Esophagus squamous epithelium (tissue), 5 donors: ENCODE measurements at places on chromosomes 6 and 20. TPM values are rescaled to one million over a fixed set of nuclear protein-coding genes. Genes with fewer than 3 reads are reported as not detected.

DNA sequence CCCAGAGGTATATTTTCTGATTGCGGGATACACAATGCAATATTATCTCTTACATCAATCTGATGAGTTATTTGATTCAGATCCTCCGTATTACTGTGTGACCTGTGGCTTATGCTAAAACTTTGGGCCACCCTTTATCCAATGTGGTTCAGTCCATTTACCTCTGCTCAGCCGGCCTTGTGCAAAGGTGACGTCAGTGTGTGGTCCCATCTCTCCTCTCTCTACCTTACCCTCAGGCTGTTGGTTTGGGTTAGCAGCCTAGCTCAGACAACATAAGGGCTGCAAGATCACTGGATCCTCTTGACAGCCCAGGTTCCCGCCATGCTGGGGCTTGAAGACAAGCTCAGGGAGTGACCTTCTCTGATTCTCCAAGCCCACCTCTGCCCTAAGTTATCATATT lies 33.0 kb downstream of the SNHG17 start:
- DNase-seq, result no peak
- no peaks in the 10 kb centered on the region for H3K4me1 ChIP-seq
- H3K27me3 ChIP-seq, result no peaks in the 10 kb centered on the region
- H3K27ac ChIP-seq, result no peak overlapping the region
- H3K36me3 ChIP-seq, result no peaks in the 10 kb centered on the region

DNA sequence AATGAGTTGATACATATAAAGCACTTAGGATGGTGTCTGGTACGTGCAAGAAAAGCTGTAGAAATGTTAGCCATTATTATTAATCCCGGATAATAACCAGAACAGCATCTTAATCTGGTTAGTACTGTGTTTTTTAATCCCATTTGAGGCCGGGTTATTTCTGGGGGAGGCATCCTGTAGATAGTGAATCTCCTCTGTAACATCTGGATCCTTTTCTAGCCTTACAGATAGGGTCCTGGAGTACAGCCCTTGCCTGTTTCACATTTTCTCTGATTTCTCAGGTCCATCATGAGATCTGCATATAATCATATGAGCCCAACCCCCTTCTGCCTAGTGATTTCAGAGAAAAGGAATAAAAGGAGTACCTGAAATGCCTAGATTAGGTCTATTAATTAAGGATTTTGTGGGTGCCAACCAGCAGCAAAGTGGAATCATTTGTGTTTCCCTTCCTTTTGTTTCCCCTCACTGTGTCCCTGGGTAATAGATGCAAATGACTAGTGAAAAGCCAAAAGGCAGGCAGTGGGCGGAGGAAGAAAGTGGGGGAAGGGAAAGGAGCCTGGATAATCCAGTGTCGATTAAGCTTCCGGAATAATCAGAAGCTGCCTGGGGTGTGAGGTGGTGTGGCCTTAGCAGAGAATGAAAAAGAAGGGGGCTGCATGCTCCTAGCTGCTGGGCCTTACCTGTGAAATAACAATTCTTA lies 88.9 kb downstream of the SOBP start:
- H3K4me3 ChIP-seq, result no peak overlapping the region
- H3K27me3 ChIP-seq, result no peaks in the 10 kb centered on the region
- no peak for DNase-seq
- H3K4me1 ChIP-seq, result no peaks in the 10 kb centered on the region
- H3K27ac ChIP-seq, result no peak overlapping the region

DNA sequence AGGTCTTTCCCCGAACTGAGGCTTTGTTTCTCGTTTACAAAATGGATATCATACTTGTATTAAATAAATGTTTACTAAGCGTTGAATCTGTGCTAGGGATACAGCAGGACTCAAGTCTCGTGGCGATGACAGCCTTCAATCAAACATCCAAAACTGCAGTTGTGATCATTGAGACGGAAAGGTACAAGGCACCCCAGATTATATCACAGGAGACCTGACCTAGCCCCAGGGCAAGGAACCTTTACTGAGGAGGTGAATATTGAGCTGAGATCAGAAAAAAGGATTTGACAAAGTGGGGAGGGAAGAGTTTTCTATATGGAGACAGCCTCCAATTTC lies 476 bp downstream of the AAR2 start:
- H3K36me3 ChIP-seq, result peaks cover 14% of the 10 kb centered on the region
- H3K27me3 ChIP-seq, result no peaks in the 10 kb centered on the region
- H3K4me1 ChIP-seq, result peaks cover 21% of the 10 kb centered on the region
- peak overlapping the region; percentile 70 for H3K4me3 ChIP-seq

- no peak overlapping the region for H3K4me3 ChIP-seq
- no peaks in the 10 kb centered on the region for H3K36me3 ChIP-seq
- no peaks in the 10 kb centered on the region for H3K4me1 ChIP-seq
- no peaks in the 10 kb centered on the region for H3K27me3 ChIP-seq
Observed at GRCh38 chr20:13037727-13038126, 29.0 kb downstream of the SPTLC3 start.

- no peaks in the 10 kb centered on the region for H3K36me3 ChIP-seq
- no peak overlapping the region for H3K4me3 ChIP-seq
- H3K27ac ChIP-seq, result no peak overlapping the region
- H3K27me3 ChIP-seq, result no peaks in the 10 kb centered on the region
- DNase-seq, result no peak
- H3K4me1 ChIP-seq, result no peaks in the 10 kb centered on the region
Observed at GRCh38 chr6:133740218-133740617, 148.7 kb upstream of the TCF21 start.

- H3K27ac ChIP-seq, result no peak overlapping the region
- peaks cover 98% of the 10 kb centered on the region for H3K4me1 ChIP-seq
- H3K4me3 ChIP-seq, result no peak overlapping the region
- DNase-seq, result no peak
- peaks cover 4% of the 10 kb centered on the region for H3K36me3 ChIP-seq
Observed at GRCh38 chr20:62917720-62918119, 8.6 kb downstream of the DIDO1 start.

- H3K27me3 ChIP-seq, result no peaks in the 10 kb centered on the region
- peaks cover 39% of the 10 kb centered on the region for H3K4me1 ChIP-seq
- no peak overlapping the region for H3K4me3 ChIP-seq
- no peak for DNase-seq
- no peaks in the 10 kb centered on the region for H3K36me3 ChIP-seq
- H3K27ac ChIP-seq, result no peak overlapping the region
Observed at GRCh38 chr20:36045373-36045714, 77.0 kb downstream of the CNBD2 start.

- no peak overlapping the region for H3K4me3 ChIP-seq
- DNase-seq, result no peak
- no peaks in the 10 kb centered on the region for H3K27me3 ChIP-seq
- H3K4me1 ChIP-seq, result no peaks in the 10 kb centered on the region
Observed at GRCh38 chr6:8562125-8562524, 126.8 kb upstream of the SLC35B3 start.

DNA sequence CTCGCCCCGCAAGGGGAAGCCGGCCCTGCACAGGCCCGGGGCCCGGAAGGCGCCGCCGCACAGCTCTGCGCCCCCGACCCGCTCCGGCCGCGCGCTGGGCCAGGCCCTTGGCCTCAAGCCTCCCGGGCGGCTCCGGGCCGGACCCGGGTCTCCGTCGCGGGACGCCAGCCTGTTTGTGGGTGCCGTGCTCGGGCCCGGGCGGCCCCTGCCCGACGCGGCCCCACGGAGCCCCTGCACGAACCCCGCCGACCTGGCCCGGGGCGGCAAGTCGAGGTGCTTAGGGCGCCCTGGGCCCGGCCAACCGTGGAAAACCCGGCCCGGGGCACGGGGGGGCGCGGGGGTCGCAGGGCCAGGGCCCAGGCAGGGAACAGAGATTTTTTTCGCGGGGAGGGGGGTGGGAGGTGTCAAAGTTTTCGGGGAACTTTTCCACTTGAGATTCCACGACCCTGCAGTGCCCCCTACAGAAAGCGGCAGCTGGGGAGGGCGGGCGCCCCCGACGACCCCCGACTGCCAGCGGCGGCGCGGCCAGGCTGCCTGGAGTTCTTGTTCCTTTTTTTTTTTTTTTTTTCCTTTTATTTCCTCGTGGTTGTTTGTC lies 805 bp upstream of the STX16 start:
- no peak for DNase-seq
- H3K4me1 ChIP-seq, result peaks cover 76% of the 10 kb centered on the region
- peak overlapping the region; percentile 86 for H3K4me3 ChIP-seq
- no peaks in the 10 kb centered on the region for H3K27me3 ChIP-seq
- H3K36me3 ChIP-seq, result no peaks in the 10 kb centered on the region

DNA sequence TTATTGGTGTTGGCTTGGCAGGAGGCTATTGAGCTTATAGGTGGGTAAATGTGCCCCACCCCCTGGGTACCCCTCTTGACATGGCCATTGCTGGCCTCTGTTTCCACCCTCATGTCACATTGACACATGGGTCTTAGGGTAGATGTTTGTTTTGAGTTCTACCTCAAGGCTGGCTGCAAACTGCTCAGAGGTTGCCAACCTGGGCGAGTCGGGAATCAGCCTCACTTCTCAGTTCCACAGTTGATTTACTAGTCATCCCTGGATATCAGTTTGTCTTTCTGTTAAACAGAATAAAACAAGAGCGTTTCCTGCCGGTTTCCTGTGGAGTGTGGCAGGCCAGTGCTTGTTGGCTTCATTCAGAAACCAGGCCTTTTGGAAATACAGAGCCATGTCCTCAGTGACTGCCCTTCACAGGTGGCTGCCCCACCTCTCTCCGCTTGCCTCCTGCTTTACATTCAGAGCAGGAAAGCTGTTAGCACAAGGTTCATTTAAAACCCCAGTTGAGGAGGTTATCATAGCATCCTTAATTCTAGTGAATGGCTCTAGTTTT lies 105.6 kb downstream of the TCP11 start:
- H3K27ac ChIP-seq, result peak overlapping the region; percentile 80
- H3K4me1 ChIP-seq, result peaks cover 65% of the 10 kb centered on the region
- H3K27me3 ChIP-seq, result no peaks in the 10 kb centered on the region
- H3K36me3 ChIP-seq, result no peaks in the 10 kb centered on the region

DNA sequence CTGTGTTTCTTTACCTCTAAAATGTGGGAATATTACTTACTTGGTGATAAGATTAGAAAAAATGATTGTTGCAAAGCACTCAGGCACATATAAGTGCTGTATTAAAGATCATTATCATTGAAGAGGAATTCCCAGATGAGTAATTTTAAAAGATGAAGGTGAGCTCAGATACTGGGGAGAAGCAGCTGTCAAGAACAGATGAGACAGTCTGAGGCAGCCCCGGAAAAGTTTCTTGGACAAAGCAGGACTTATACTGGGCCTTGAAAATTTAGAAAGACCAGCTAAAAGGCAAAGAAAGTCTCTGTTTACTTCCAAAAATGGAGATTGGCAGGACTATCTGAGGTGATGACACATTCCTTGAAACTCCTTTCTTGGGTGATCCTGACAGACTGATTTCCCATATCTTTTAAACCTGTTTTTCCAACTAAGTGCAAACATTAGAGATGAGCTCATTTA lies 93.8 kb upstream of the MARCKS start:
- H3K36me3 ChIP-seq, result no peaks in the 10 kb centered on the region
- H3K4me1 ChIP-seq, result peaks cover 11% of the 10 kb centered on the region
- no peaks in the 10 kb centered on the region for H3K27me3 ChIP-seq
- no peak for DNase-seq
- H3K27ac ChIP-seq, result peak overlapping the region; percentile 58

GRCh38 chr20:34708621-34709043 lies 4.5 kb downstream of the TP53INP2 start:
- no peaks in the 10 kb centered on the region for H3K27me3 ChIP-seq
- H3K27ac ChIP-seq, result peak overlapping the region; percentile 96
- H3K4me3 ChIP-seq, result peak overlapping the region; percentile 47
- H3K4me1 ChIP-seq, result peaks cover 13% of the 10 kb centered on the region

- no peak overlapping the region for H3K4me3 ChIP-seq
- no peaks in the 10 kb centered on the region for H3K36me3 ChIP-seq
- no peak for DNase-seq
- peak overlapping the region; percentile 67 for H3K27ac ChIP-seq
- H3K27me3 ChIP-seq, result no peaks in the 10 kb centered on the region
Observed at GRCh38 chr20:50278684-50279531, 88.3 kb downstream of the CEBPB start.

DNA sequence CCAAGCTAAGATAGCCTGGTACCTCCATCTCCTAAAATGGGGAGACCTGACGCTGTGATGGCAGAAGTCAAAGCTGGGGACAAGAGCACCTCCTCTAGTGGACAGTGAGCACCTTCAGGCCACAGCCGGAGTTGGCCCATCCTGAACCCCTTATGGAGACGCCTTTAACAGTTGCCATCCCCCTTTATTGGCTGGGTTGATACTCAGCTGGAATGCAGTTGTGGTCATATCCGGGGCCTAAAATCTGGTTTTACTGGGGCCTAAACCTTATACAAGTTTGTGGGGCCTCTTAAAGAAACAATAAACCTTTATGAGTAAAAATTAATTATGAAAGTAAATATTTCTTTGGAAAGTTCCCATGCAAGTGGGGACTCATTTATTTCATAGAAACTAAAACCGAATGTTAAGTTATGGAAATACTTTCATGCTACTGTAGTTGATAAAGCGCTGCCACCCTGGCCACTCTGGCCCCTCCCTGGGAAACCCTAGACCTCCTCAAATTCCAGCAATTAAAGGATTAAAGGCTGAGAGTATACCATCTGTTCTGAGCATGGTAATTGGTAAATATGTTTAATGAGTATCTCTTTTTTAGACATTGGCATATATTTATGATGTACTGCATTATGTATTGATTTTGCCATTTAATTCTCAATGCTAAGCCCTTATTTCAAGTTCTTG lies 95.1 kb upstream of the SASH1 start:
- peaks cover 32% of the 10 kb centered on the region for H3K4me1 ChIP-seq
- DNase-seq, result no peak
- H3K36me3 ChIP-seq, result no peaks in the 10 kb centered on the region
- no peak overlapping the region for H3K27ac ChIP-seq

- no peak for DNase-seq
- no peaks in the 10 kb centered on the region for H3K36me3 ChIP-seq
- no peaks in the 10 kb centered on the region for H3K4me1 ChIP-seq
- H3K4me3 ChIP-seq, result no peak overlapping the region
Observed at GRCh38 chr6:44787254-44787834, 399.8 kb downstream of the CDC5L start.

NCOA7 gene
- 85.1 TPM for total RNA-seq

PPP1R14C gene
- 20.5 TPM for total RNA-seq

CD24 gene
- 1,654 TPM for total RNA-seq

SIRPG gene
- 1.7 TPM for total RNA-seq

GPR6 gene
- not detected for total RNA-seq

CD93 gene
- total RNA-seq, result 22.9 TPM

SLC12A5 gene
- not detected for total RNA-seq

NFKBIL1 gene
- 25.2 TPM for total RNA-seq

HDGFL1 gene
- total RNA-seq, result not detected
